ENCODE measurements at places on chromosomes 2 and 18.
A peak's percentile ranks its signal among the peaks of the same experiment; 100 is the strongest.

- DNase-seq, result no peak
Observed at GRCh38 chr2:27712522-27712921, 48.8 kb downstream of the SLC4A1AP start.

- DNase-seq, result no peak
Observed at GRCh38 chr2:37616677-37617005, 54.8 kb downstream of the CDC42EP3 start.

- no peak for DNase-seq
Observed at GRCh38 chr2:215780907-215781685, 232.3 kb downstream of the MREG start.

GRCh38 chr2:48826986-48827385, 71.5 kb upstream of the LHCGR start:
- DNase-seq, result no peak

GRCh38 chr18:68854786-68855391, 57.0 kb downstream of the CCDC102B start:
- no peak for DNase-seq

GRCh38 chr2:189008555-189009262, 34.5 kb downstream of the COL3A1 start:
- no peak for DNase-seq

GRCh38 chr18:69559604-69560003, 158.9 kb downstream of the DOK6 start:
- DNase-seq, result no peak

DNA sequence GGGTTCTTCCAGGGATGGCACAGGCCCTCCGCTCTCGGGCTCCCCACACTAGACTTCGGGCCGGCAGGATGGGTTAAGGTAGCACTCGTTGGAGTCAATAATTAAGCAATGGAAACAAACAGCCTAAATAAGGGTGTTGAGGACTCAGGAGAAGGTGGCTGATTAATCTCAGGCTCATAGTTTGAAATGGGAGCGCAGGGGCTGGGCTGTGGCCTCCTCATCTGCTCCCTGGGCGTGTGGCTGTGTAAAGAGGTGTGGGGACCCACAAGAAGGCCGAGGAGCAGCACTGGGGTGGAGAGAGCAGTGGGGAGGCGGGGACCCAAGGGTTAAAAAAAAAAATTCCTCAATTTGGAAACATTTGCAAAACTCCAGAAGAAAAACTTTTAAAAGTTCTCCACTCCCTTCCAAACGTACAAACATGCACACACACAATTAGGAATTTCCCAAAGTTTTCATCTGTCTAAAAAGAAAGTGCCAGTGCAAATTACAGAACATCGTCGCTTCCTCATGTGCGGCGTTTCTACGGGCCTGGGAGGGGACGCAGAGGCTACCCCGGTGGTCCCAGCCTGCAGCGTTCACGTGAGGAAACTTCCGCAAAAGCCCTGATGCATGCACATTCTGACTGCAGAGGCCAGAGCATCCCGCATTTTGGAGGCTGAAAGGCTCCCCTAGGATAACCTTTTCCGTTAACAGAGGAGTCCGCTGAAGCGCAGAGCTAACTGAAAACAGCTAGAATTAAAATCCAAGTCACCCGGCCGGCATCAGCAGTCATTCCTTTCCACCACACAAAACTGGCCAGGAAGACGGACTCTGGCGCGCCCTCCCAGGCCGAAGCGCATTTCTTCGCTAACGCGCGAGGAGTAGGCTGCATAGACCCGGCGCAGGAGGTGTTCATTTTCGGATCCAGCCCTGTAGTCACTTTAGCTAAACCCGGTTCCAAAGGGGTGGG, 1.0 kb upstream of the TUBB6 start:
- peak; percentile 83 for DNase-seq

DNA sequence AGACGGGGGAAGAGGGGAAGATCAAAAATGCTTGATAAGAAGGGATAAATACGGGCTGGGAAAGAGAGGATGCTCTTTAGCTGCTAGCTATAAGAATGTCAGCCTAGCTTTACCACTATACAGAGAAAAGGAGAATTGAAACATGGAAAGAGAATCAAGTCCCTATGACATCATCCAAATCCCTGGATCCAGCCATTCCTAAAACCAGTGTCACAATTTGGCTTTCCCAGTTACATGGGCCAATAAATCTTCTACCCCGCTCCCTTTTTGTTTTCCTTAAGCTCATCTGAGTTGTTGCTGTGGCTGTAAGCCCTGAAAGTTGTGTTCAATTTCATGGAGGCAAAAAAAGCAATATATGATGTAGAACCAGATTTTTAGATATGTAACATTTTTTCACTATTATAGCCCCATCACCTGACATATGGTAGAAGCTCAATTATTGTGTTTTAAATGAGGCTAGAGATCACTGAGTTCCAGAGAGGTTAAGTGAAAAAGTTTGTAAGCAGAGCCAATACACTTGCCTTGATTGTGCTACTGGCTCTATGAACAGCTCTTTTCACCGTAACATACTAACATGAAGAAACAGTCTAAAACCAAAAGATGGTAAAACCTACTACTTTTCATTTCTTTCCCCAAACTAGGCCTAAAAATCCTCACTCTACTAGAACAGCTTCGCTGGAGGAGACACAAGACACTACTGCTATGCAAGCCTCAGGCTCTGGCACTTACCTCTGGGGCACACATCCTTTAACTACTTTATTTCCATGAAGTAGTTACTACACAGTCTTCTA, 4.3 kb downstream of the HNRNPLL start:
- no peak for DNase-seq

DNA sequence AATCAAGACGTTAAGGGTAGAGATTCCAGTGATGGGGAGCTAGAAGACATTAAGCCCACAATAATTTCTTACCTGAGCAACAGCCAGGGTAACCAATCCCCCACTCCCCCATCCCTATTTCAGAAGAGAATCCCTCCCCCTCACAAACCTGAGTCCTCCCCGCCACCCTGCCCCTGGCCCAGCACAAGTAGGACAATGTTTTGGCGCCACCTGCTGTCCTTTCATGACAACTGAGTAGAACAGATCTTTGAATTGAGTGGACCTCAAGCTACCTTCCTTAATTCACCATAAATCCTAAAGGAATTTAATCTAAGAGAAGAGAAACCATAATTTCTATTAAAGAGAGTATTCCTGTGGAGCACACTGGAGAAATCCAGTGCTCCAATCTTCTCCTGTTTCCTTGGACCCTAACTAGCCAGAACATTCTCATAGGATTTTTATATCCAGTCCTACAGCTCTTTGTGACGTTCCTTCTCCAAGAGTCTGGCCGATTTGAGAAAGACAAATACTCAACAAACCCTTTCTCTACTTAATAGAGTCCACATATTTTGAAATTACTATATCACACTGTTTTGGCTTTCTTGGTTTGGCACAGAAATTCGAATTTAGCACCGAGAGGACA, 41.1 kb downstream of the NHEJ1 start:
- peak; percentile 62 for DNase-seq

GRCh38 chr2:159961451-159961850, 101.0 kb downstream of the PLA2R1 start:
- no peak for DNase-seq

GRCh38 chr18:69691008-69691760, 256.5 kb downstream of the CD226 start:
- no peak for DNase-seq

GRCh38 chr2:33426666-33427231, 49.7 kb upstream of the RASGRP3 start:
- DNase-seq, result no peak

DNA sequence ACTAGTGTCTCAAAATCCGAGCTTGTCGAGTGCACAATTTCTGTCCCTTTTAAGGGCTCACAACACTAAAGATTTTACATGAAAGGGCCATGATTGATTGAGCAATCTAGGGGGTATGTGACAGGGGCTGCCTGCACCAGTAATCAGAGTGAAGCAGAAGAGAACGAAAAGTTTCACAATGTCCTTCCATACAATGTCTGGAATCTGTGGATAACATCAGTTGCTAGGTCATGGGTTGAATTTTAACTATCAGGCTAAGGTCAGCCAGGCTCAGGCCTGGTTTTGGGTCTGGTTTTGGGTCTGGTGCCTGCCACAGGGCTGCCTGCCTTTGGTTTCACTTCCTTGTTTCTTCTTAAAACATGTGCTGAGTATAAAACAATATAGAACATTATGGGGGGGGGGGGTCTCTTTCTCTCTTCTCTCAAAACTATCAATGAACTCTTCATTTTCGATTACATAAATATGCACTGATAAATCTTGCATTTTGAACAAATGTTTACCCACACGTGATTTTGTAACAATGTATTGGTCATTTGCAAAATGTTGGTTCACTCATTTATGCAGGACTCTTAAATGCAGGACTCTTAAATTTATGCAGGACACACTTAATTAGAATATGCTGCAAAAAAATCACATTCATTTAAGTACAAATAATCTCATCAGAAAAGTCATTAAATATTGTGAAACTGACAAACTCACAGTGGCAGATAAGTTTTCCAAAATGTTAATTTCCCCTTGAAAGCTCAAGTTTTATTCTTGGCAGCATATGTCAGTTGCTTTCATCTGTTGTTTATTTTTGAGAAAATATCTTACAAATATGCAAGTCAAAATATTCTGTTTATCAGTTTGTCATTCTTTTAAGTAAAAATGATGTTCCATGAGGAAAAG, 290.5 kb upstream of the KYNU start:
- no peak for DNase-seq

GRCh38 chr2:58186501-58186900, 54.6 kb downstream of the FANCL start:
- DNase-seq, result no peak

DNA sequence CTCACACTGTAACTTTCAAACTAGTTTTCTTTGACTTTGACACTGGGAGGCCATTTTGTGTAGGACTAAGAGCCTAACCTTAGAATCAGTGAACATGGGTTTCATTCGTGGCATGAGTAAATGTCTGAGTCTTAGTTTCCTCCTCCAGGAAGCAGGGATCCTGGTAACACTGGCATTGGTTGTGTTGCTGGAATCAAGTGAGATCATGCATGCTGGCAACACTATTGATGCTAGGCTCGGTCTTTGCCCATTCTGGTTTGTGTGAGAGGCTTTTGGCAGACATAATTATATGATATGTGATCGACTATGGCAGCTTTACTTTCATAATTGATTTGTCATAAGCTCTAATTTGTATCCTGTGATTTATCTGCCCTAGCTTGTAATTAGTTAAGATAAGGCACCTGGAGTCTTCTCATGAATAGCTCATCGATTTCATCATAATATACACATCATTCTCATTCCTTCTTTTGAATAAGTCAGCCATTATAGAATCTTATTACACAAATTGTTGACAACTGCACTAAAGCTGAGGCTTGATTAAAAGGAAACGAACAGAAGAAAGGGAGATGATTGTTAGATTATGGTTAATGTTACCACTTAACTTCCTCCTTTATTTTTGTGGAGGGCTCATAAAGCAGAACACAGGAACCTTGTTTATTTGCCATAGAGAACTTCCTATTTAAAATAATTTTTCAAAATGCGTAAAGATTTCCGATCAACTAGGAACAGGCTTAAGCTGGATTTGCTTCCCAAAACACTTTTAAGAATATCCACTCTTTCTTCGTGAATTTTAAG, 12.6 kb downstream of the PPP1R1C start:
- no peak for DNase-seq

DNA sequence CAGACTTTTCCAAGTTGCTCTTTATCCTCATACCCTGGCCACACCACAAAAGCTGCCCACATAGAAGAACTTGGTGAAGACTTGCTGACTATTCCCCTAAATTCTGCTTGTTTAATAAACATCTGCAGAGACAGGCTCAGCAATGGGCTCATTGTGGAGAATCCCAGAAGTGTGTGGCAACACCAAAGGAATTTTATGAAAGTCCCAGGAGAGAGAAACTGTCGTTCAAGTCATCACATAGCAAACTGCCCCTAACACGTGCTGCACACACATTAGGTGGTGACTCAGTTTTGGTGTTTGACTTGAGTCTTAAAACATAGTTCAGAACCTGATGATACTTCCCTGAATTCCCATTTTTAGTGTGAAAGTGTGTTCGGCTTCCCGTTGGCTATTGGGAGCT, 38.6 kb downstream of the CYP1B1 start:
- no peak for DNase-seq

GRCh38 chr2:290090-290722, 2.3 kb upstream of the ALKAL2 start:
- DNase-seq, result peak; percentile 79

- DNase-seq, result no peak
Observed at GRCh38 chr2:138922973-138923563, 142.9 kb upstream of the NXPH2 start.

GRCh38 chr2:2015646-2016045, 271.3 kb upstream of the PXDN start:
- DNase-seq, result no peak

- peak; percentile 80 for DNase-seq
Observed at GRCh38 chr2:158456309-158457066, at the start of the genes CCDC148 and PKP4. Gene CCDC148, minus strand, starts transcription at chr2:158456753. Its CDS starts 314 bp downstream, at chr2:158456439. Gene PKP4, plus strand, starts transcription at chr2:158456952. Its CDS starts 76,233 bp downstream, at chr2:158533185.

- DNase-seq, result peak; percentile 97
Observed at GRCh38 chr2:170505631-170506275, 209.4 kb upstream of the SP5 start.

DNA sequence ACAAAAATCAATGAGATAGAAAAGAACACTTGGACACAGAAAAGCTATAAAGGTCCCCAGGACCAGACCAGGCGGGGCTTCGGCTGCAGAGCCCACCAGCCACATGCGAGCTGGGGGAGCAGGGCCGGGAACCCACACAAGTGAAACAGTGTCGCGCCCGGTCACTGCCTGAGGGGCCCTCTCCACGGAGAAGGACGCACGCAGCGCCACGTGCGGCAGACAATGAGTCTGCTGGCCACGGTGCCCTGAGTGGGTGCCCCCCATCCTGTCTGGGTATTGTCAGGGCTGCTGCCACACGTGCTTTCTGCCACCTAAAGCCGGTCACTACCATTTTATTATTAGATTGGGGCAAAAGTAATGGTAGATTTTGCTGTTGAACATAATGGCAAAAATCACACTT, 207.9 kb upstream of the HDAC4 start:
- no peak for DNase-seq

GRCh38 chr2:150591496-150592285, 104.2 kb upstream of the RND3 start:
- no peak for DNase-seq

- no peak for DNase-seq
Observed at GRCh38 chr2:72834596-72834995, 8.8 kb upstream of the EXOC6B start.

DNA sequence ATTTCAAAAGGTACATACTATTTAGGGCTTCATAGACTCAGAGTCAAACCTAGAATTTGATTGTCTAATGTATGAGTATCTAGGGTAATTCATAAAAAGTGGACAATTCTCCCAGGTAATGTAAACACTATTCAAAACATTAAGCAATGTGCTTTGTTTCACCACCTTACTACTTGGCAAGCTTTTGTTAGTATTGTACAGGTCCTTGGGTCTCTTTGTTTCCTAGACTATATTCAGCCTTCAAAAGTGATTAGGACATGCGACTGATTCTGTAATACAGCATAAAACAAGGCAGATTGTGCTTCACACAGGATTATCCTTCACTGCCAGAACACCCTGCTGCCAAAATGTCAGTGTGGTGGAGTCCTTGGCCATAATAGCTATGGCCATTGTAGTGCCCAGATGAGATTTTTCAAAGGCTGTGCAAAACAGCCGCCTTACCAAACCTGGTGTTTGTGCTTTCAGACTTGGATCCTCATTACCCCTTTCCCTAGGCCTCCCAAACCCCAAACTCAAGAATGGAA, 90.1 kb upstream of the CAVIN2 start:
- no peak for DNase-seq

Measured in posterior cingulate gyrus (tissue), 11 donors.